Mammary epithelial cell (primary cell): ENCODE measurements at places on chromosomes 13 and 19. TPM values are rescaled to one million over a fixed set of nuclear protein-coding genes. Genes with fewer than 3 reads are reported as not detected.

- DNase-seq, result peak; percentile 26
These were observed 54.7 kb downstream of the ZNF787 start for GRCh38 chr19:56066152-56067023.

GRCh38 chr19:41431426-41432386 lies 4.5 kb upstream of the B3GNT8 start:
- DNase-seq, result peak; percentile 25

GRCh38 chr13:74388626-74389025 lies 254.4 kb upstream of the KLF12 start:
- DNase-seq, result no peak

- no peak for DNase-seq
These were observed 8.5 kb upstream of the EEF1AKMT1 start for GRCh38 chr13:20782116-20782708.

GRCh38 chr13:110723598-110723997 lies 10.1 kb downstream of the ING1 start:
- DNase-seq, result no peak

GRCh38 chr13:111021270-111021669 lies 93.8 kb upstream of the ARHGEF7 start:
- DNase-seq, result no peak

- DNase-seq, result peak; percentile 58
These were observed 11.7 kb downstream of the BCKDHA start for GRCh38 chr19:41409288-41409687.

DNA sequence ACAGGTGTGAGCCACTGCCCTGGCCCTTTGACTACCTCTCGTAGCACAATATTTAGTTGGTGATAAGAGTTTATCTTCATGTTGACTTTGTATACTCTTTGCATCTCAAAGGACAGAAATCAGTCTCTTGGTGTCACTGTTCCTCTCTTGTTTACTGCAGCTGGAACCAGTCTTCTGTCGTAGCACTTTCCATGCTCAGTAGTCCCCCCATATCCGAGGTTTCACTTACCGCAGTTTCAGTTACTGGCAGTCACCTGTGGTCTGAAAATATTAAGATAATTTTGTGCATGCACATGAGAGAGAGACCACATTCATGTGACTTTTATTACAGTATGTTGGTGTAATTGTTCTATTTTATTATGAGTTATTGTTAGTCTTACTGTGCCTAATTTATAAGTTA lies 49.1 kb downstream of the WASF3 start:
- DNase-seq, result no peak

- DNase-seq, result no peak
These were observed 1.0 kb downstream of the MBNL2 start for GRCh38 chr13:97223037-97223710.

GRCh38 chr13:37029617-37030016 lies 29.0 kb downstream of the EXOSC8 start:
- DNase-seq, result no peak

- no peak for DNase-seq
These were observed 15.0 kb downstream of the SAFB2 start for GRCh38 chr19:5607318-5608275.

DNA sequence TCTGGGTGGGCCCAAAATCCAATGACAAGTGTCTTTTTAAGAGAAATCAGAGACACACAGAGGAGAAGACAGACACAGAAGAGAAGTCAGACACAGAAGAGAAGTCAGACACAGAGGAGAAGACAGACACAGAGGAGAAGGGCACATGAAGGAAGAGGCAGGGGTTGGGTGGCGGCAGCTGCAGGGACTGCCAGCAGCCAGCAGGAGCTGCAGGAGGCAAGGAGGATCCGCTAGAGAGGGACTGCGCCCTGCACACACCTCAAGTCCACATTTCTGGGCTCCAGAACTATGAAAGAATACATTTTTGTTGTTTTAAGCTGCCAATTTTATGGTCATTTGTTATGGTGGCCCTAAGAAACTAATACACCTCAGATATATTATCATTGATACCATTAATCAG lies 140.6 kb downstream of the ZIC5 start:
- no peak for DNase-seq

- no peak for DNase-seq
These were observed 1447.5 kb downstream of the EFNB2 start for GRCh38 chr13:105087945-105088344.

- DNase-seq, result peak; percentile 13
These were observed 467 bp upstream of the CLN5 start for GRCh38 chr13:76991432-76991795.

CEACAM20 gene
- not detected in 2 replicates for total RNA-seq

MBD3L2 gene
- not detected for total RNA-seq

LILRA1 gene
- not detected for total RNA-seq

SCEL gene
- total RNA-seq, result 1.1 and 1.7 TPM in 2 replicates

SBK3 gene
- not detected in 2 replicates for total RNA-seq

ZNF331 gene
- 12.3 TPM for total RNA-seq

SLC17A7 gene
- 0.16 TPM in 1 of 2 replicates, not detected in the other for total RNA-seq

ZNF225 gene
- 3.7 and 4.6 TPM in 2 replicates for total RNA-seq
